ACHN (cell line): ENCODE measurements at places on chromosomes 16 and 17.

DNA sequence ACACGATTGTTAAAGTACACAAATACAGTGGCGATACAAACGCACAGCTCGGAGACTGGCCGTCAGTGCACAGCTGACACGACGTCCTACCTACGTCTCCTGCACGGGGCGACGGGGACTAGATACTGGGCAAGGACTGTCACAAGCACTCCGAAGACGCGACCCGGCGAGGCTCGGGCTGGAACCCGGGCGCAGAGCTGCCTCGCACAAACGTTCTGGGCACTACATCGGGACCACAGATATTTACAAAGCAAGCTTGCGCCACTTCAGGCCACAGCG lies 13.8 kb downstream of the SLC16A3 start:
- DNase-seq = no peak

DNA sequence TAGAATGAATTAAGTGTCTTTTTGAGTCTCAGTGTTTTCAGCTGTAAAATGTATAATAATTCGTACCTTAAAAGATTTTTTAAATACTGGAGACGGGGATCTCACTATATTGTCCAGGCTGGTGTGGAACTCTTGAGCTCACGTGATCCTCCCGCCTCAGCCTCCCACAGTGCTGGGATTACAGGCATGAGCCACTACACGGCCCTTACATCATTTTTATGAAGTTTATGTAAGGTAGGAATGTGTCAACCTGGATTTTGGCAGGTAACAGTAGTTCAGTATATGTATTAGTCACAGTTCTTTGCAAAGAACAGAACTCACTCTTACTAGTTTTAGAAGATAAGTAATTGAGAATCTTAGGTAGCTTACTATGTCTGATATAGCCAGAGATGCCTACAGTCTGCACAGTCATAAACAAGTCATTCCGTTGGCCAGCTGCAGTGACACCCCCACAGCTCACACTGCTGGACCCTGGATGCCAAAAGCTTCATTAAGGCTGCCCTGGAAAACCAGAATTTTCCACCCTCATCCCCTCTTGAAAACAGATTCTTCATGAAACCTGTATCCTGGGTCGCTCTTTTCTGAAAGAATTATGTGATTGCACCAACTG lies 583 bp upstream of the COX6A2 start:
- no peak for DNase-seq

DNA sequence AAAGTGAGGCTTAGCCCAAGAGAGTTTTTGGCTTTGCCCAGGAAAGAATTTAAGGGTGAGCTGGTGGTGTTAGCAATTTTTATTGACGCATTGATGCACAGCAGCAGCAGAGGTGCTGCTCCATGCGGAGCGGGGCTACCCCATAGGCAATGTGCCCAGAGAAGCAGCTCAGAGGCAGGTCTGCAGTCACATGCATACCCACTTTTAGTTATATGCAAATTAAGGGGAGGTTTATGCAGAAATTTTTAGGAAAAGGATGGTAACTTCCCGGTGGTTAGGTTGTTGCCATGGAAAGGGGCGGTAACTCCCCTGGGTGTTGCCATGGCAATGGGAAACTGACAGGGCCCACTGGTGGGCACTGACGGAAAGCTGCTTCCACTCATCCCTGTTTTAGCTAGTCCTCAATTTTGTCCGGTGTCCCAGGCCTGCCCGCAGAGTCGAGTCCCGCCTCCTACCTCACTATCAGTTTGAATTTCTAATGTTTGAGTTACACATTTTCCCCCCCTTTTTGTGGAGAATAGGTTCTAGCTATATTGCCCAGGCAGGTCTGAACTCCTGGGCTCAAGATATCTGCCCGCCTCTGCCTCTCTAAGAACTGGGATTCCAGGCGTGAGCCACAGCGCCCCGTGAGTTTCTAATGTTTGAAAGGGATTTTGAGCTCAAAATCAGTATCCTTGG lies 10.4 kb upstream of the GJD3 start:
- DNase-seq = no peak

DNA sequence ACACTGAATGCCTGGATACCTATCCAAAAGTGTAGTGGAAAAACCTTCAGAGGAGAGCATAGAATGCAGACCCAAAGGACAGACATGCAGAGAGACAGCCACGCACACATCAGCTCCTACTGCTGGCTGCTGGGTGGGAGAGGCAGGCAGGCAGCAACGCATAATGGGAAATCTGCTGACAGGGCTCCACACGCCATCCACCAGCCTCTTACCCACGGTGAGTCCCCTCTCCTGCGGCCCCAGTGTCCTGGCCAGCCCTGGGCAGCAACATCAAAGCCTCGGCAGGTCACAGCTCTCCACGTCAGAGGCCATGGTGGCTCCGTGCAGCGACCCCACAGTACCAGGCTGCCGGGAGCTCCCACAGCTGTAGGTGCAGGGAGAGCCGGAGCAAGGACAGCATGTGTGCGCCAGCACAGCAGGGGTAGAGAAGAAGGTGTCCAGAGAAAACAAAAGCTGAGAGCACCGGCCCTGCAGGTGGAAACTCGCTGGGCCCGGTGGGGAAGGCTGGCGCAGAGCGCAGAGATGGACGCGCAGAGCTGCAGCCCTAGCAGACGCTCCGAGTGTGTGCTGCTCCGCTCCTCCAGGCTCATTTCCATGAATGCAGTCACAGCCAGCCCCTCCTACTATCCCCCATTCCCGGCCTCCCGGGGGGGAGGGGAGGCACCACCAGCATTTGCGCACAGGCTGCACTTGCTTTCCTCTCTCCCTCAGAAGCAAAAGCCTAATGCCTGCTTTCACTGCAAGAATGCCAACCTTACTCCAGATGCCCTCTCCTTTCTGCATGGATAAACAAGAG lies 58.9 kb downstream of the CYTH1 start:
- DNase-seq = no peak

GRCh38 chr17:81519284-81520020 lies 6.9 kb upstream of the ACTG1 start:
- peak; percentile 46 for DNase-seq

- DNase-seq = no peak
Measured at GRCh38 chr17:320809-321385, 31.7 kb downstream of the RPH3AL start.

- no peak for DNase-seq
Measured at GRCh38 chr17:46056800-46057304, 57.8 kb downstream of the STH start.

GRCh38 chr17:8019166-8019565 lies 16.8 kb downstream of the GUCY2D start:
- DNase-seq = no peak

- DNase-seq = no peak
Measured at GRCh38 chr17:4710693-4711634, 532 bp downstream of the ARRB2 start.

- DNase-seq = no peak
Measured at GRCh38 chr16:86285421-86285820, 224.9 kb upstream of the FOXF1 start.

DNA sequence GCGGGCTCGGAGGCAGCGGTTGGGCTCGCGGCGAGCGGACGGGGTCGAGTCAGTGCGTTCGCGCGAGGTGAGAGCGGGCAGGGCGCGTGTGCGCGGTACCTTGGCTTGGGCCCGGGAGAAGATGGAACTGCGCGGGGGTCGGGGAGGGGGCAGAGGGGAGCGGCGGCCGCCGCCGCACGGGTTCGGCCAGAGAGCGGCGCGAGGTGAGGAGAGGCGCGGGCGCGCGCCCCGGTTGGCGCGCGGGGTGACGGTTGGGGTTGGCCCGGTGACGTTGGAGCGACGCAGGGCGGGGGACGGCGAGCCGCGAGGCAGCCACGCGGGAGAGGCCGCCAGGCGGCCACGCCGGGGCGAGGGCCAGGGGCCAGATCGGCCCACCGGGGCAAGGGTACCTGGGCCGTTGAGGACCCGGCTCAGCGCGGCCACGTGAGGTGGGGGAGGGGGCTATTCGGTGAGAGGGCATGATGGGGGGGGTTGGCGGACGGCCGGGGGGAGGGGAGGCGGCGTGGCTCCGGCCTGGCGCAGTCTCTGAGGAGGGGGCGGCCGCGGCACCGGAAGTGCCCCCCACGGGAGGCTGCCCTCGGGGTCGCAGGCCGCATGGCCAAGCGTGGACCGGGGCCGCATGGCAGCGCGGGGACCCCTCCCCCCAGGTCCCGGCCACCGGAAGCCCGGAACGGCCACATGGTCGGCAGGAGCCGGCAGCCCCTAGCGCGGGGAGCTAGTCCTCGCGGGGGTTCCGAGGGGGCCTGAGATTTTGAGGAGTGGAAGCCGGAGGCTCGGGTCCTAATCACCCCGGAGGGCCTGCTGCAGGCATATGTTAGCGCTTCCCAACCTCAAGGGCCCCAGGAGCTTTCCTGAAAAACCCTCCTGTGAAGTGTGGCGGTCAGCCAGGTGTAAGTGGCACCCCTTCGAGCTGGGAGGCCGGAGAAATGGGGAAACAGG lies 527 bp downstream of the EIF5A start:
- peak; percentile 53 for DNase-seq

DNA sequence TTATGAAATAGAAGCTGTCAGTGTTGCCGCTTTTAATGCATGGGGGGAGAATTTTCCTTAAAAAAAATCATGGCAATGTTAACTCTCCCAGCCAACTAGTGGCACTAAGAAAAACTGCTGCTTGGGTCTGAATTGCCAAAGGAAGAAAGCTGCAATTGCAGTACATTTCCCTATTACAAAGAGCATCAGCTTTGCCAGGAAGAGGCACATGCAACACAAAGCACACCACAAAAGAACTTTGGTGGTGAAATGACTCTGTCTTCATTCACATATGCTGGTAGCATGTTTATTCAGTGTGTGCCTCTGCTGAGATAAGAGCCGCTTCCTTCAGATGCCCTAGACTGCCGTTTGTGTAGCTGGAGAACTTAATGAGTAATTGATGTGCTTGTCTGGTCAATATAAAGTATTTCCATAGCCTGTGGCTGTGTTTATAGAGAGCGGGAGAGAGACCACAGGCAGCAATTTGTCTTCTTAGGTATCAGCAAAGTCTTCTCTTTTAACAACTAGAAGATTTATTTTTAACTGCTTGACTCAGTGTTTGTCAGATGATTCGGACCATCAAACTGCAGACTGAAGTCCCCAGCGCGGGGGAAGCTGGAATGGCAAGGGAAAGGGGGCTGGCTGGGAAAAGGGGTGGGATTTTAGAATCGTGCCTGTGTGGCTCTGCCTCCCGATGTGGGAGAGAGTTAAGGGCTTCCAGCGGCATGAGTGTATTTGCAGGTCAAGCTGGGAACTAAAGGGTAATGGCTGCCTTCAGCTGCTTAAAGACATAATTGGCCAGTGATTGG lies 115.1 kb downstream of the MRTFB start:
- peak; percentile 68 for DNase-seq

DNA sequence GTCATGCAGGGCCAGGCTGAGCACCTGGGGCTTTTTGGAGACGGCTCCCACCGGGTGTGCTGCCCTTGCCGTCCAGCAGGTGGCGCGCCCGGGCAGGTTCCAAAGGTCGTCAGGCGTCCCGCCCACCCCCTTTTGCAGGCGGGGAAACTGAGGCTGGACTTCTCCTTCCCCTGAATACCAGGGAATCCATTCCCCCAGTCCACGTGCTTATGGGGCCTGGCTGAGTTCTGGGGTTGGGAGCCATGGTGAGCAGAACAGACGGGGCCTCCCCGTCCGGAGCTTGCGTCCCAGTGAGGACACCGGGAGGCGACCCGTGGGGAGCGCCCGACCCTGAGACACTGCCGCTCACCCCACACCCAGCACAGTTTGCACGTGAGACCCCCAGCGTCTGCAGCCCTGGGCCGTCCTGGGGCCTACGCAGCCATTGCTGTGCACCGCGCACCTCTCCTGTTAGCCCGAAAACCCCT lies 51.8 kb upstream of the JPH3 start:
- DNase-seq = peak; percentile 33

DNA sequence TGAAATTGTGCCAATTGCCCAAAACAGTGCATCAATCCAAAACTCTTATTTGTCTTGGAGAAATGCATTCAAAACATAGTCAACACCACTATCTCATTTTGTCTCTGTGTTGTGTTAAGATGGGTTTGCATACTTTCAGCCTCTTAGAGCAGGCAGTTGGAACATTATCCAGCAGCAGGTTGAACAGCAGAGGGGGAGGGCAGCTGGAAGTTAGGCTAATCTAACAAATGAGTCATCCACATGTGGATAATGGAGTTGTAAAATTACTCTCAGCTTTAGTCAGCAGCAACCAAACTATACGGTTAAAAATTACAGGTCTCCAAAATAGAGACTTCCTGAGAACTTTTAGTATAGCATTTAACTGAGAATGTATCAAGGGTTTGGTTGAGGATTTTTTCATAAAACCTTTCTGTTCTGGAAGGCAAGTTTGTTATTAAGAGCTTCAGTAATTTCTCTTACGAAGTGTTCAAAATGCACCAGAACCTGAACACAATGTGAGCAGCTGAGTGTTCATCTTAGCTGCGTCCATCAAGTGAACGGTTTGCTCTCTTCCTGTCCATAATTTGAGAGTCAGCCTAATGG lies 46.3 kb downstream of the PRKCA start:
- peak; percentile 81 for DNase-seq

DNA sequence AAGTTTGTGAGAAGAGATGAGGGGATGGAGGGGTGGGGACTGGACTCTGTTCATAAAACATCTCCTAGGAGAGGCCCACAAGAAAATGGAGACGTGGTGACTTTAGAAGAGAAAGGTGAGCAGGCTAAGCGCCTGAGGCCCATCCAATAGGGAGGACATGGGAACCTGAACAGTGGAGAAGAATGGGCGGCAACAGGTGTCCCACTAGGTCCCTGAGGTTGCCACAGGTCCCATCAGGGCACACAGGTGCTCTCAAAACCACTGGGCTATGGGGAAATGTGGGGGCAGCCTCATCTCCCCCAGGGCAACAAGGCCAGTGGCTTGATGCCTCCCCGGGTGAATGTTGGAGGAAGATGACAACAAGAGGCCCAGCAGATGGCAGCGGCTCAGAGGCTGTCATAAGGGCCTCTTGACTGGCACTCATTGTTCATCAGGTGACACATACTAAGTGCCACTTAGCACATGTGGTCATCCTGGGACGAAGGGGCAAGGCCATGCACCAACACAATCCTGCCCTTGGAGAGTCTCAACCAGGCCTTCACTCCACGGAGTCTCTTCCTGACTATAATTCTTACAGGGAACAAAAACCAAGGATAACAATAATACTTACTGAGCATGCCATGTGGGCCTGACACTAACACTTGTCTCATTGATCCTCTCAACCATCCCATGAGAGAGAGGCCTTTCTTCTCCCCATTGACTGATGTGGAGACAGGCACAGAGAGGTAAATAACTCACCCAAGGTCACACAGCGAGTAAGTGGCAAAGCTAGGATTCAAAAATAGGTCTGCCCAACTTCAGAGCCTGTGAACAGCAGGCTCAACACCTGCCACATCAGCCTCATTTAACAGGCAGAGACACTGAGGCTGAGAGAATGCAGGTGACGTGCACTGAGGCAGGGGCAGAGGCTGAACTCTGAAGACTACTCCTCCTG lies 38.0 kb downstream of the CUEDC1 start:
- DNase-seq = no peak

- no peak for DNase-seq
Measured at GRCh38 chr16:2840914-2841313, 10.8 kb downstream of the ZG16B start.
